ENCODE measurements at places on chromosomes 5 and 9. TPM values are rescaled to one million over a fixed set of nuclear protein-coding genes. Genes with fewer than 3 reads are reported as not detected.
A peak's percentile ranks its signal among the peaks of the same experiment; 100 is the strongest.

DNA sequence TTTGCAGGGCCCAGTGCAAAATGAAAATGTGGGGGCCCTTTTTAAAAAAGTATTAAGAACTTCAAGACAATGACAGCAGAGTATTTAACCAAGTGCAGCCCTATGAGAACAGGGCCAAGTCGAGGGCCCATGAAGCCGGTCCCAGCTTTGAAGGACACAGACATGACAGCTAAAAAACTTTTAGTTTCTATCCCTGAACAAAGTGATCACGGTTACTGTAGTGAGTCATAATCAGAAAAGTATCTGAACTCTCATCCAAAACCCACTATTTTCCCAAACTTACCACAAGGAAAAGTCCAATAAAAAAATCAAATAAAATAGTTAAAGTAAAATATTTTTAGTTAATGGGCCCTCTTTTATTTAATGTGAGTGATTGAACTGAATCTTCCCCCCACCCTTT, 126.0 kb downstream of the MEF2C start:
- DNase-seq = no peak

DNA sequence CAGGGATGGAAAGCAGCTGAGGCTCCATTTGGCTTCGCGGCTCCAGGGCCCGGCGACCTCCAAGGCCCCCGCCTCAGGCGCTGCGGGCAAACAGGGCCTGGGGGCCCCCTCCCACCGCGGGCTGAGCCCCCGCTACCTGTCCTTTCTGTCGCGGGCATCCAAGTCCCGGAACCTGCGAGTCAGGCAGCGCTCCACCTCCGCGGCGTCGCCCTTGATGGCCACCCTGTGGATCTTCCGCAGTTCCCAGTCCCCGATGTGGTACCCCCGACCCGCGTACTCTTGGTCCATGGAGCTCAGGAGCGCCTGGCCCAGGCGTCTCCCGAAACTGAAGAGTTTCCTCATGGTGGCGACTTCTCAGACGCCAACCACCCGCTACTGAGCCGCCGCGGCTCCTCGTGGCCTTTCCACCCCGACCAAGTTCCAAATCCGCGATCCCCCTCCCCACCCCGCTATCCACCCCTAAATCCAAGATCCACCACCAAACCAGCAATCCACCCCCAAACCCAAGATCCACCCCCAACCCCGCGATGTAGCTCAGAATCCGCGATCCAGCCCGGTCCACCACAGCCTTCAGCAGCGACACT, 86.5 kb upstream of the CCDC180 start:
- no peak for DNase-seq

GRCh38 chr5:173742432-173742816, 126.0 kb upstream of the BOD1 start:
- no peak for DNase-seq

DNA sequence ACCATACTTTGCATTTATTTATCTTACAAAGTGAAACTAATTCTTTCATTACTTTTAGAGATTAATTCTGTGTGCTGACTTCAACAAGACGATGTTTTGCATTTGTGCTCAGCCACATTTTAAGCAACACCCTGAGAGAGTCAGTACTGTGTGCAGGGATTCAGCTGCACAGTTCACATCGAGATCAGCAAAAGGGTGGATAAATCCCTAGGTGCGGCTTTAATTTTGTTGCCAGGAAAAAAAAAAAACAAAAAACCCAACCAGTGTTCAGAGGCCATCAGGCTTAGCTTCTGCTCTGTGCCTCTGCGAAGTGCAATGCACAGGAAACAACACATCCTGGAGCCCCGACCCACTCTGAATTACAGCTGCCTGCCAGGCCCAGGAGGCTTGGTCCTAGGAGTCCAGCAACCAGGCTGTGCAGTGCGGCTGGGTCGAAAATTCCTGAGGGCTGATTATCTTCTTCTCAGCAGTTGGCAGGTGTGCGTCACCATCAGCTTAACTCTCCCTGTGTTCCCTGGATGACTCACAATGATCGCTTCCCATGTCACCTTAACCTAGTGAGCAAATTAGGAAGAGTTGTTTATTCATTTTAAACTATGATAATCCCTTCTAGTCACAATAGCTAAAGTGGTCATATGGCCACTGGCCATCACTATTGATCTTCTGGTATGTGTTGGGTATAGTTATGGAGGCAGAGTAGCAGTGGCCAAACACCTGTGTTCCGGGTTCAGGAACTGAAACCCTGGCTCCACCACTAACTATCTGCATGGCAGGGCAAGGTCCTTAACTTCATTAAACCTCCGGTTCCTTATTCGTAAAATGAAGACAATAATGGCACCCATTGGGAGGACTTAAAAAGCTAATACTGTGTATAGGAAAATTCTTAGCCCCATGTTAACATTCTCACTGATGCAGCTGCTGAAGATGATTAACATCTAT, 31.2 kb upstream of the NDUFB6 start:
- DNase-seq = no peak

The F2R gene
- 40.8 TPM for polyA plus RNA-seq

- no peak for DNase-seq
Measured at GRCh38 chr9:76454311-76454710, 4.7 kb upstream of the GCNT1 start.

GRCh38 chr5:68115584-68115983, 100.0 kb upstream of the PIK3R1 start:
- DNase-seq = no peak

The PCDHB10 gene
- 7.5 TPM for polyA plus RNA-seq

DNA sequence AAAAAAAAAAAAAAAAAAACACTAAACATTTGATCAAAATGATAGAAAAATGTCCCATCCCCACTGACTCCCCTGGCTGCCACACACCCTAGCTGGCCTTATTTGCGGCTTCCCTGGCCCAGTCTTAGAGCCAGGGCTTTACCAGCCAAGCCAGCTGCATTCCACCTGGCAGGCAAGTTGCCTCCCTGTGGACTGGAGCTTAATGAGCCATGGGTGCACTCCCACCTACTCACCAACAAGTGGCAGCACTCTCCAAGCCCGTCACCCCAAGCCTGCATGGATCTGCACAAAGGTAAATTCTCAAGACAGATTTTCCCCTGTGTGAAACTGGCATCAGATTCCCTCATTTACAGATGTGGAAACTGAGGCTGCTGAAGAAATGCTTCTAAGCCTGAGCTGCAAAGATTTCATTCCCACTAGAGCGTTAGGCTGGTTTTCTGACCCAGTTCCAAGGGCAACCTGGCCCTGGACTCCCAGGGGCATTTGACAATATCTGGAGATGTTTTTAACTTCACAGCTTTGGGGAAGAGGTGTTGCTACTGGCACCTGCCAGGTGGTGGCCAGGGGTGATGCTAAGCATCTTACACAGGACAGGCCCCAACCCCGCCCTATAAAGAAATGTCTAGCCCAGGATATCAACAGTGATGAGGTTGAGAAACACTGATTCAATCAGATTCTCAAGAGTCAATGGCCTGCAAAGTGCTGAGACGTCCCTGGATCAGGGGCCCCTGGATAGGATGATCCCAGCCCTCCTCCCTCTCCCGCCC, 21.9 kb upstream of the VDAC1 start:
- DNase-seq = no peak

The TMC1 gene
- polyA plus RNA-seq = 0.51 TPM

The MAP3K1 gene
- polyA plus RNA-seq = 66.3 TPM

- no peak for DNase-seq
Measured at GRCh38 chr5:51829691-51830090, 446.4 kb downstream of the ISL1 start.

DNA sequence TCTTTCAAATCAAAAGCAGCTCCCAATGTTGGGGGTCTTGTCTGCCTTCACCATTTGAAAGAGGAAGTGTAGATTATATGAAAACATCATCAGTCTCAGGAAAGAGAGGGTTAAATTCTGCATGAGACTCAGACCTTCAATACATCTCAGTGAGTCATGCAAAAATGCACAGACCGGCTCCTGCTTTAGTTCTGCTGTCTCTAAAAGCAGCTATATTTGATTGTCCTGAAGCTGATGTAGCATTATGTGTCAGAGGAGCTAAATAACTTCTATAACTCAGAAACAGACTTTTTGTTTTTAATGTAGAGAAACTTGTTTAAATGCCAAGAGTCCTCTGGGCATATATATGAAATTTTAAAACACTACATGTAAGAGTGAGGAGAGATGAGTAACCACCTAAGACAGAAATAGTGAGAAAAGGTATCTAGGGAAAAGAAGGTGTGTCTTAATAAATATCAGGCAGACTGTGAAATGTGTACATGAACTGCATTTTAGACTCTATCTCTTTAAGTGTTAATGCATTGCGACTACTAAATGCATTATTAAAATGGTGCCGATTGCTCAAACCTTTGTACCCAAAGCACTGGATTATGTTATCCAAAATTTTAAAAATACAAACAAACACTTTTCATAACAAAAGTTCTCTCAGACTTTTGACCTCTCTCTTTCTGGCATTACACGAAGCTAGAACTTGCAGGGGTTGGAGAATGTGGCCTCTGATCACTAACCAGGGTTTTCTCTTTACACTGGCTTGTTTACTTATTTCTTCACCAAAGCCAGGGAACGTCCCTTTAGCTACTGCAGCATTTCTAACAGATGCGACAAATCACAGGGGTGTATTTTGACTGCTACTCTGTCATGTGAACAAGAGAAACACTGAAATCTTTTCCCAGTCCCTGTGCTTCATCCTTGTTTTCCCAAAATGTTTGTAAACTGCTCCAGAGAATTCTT, 302.3 kb downstream of the ARL15 start:
- DNase-seq = peak; percentile 19

GRCh38 chr9:131097126-131097947, 1.0 kb downstream of the AIF1L start:
- no peak for DNase-seq

- DNase-seq = no peak
Measured at GRCh38 chr5:36660397-36661049, 54.1 kb downstream of the SLC1A3 start.

GRCh38 chr9:23811633-23812032, 14.4 kb downstream of the ELAVL2 start:
- DNase-seq = no peak

All from right lung (tissue), 10 donors.